GM12878 (cell line): ENCODE measurements at places on chromosomes 6 and 20. TPM values are rescaled to one million over a fixed set of nuclear protein-coding genes. Genes with fewer than 3 reads are reported as not detected.

The LZTS3 gene
- total RNA-seq = 0.44 and 0.48 TPM in 2 replicates

The SIM1 gene
- not detected in 2 replicates for total RNA-seq

DNA sequence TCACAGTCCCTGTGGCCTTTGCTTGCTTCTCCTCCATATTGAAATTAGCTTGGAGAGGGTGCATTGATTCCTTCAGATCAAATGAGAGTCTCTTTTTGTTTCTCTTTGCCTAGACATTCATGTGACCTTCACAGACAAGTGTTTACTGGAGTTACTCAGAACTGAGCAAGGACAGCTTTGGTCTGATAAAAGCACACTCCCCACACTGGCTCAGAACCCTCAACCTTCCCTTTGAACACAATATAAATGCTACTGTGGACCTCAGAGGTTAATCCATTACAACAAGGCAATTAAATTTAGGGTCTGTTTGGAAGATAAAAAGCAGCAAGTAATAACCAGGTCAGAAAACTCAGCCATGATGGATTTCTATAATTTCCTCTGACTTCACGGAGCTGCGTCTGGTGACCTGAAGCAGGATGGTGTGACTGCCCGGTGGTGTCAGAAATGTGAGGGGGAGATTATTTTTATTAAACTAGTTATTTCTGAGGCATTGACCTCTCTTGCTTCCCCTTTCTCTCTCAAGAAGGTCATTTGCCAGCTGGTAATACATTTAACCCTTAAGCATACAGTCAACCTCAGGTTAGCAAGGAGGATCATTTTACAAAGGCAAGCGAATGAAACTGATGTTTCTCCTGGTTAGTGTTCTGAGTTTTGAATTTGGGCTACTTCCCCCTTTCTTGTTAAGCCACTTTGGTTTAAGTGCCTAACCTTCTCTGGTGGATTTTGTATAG lies 208.2 kb downstream of the CLIC5 start:
- H3K27ac ChIP-seq = no peak overlapping the region
- H3K27me3 ChIP-seq = no peaks in the 10 kb centered on the region; the same call in 1 of the 2 replicates
- H3K4me3 ChIP-seq = no peak overlapping the region

- no peak for DNase-seq
- H3K27ac ChIP-seq = no peak overlapping the region
- H3K4me3 ChIP-seq = no peak overlapping the region
These were observed 96.8 kb downstream of the PSMB1 start for GRCh38 chr6:170456334-170456733.

GRCh38 chr6:155245831-155246230 lies 18.0 kb upstream of the CLDN20 start:
- no peaks in the 10 kb centered on the region for H3K27me3 ChIP-seq
- H3K4me1 ChIP-seq = peaks cover 4% of the 10 kb centered on the region; the same call in 1 of the 2 replicates
- peaks cover 9% of the 10 kb centered on the region for H3K36me3 ChIP-seq
- H3K4me3 ChIP-seq = no peak overlapping the region
- no peak for DNase-seq
- H3K27ac ChIP-seq = no peak overlapping the region

The TXLNB gene
- total RNA-seq = 0.21 TPM in 2 replicates

The SSTR4 gene
- not detected in 2 replicates for total RNA-seq

The SENP6 gene
- total RNA-seq = 46.9 and 52.1 TPM in 2 replicates

DNA sequence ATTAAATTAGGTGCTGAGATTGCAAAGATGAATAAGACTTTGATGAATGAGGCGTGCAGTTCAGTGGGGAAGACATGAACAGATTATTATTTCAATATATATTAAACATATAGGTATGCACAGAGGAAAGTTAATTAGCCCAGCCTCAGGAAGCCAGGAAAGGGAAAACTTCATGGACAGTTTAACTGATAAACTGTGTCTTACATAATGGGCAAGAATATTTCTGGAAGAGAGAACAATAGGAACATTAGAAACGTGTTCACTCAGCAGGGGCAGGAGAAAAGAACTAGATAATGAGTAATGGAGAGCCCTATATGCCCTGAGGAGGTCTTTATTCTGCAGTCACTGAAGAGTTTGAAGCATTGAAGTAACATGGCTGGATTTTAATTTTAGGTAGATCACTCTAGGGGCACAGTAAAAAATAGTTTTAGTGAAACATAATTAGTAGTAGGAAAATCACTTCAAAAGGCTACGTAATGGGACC lies 23.6 kb downstream of the CEP57L1 start:
- no peaks in the 10 kb centered on the region for H3K27me3 ChIP-seq
- no peak for DNase-seq
- no peak overlapping the region for H3K27ac ChIP-seq
- peaks cover 13% of the 10 kb centered on the region for H3K4me1 ChIP-seq
- no peaks in the 10 kb centered on the region for H3K36me3 ChIP-seq

GRCh38 chr6:14953836-14954235 lies 292.0 kb upstream of the JARID2 start:
- no peaks in the 10 kb centered on the region for H3K27me3 ChIP-seq
- no peaks in the 10 kb centered on the region for H3K36me3 ChIP-seq
- H3K4me1 ChIP-seq = peaks cover 12% of the 10 kb centered on the region
- no peak overlapping the region for H3K4me3 ChIP-seq

The FLRT3 gene
- total RNA-seq = 0.11 and 0.23 TPM in 2 replicates

GRCh38 chr20:50003253-50003656 lies 20.5 kb downstream of the SNAI1 start:
- H3K36me3 ChIP-seq = no peaks in the 10 kb centered on the region
- H3K4me1 ChIP-seq = peaks cover 13% of the 10 kb centered on the region
- no peak overlapping the region for H3K27ac ChIP-seq
- no peak overlapping the region for H3K4me3 ChIP-seq
- H3K27me3 ChIP-seq = no peaks in the 10 kb centered on the region
- DNase-seq = no peak

- no peaks in the 10 kb centered on the region for H3K4me1 ChIP-seq
- H3K36me3 ChIP-seq = no peaks in the 10 kb centered on the region
- H3K27ac ChIP-seq = no peak overlapping the region
- H3K27me3 ChIP-seq = peaks cover 3% of the 10 kb centered on the region; the same call in 1 of the 2 replicates
- no peak overlapping the region for H3K4me3 ChIP-seq
These were observed 95.6 kb upstream of the RALGAPA2 start for GRCh38 chr20:20808016-20808415.

- no peak overlapping the region for H3K27ac ChIP-seq
- no peak overlapping the region for H3K4me3 ChIP-seq
- peaks cover 6% of the 10 kb centered on the region for H3K4me1 ChIP-seq
- DNase-seq = peak; percentile 76
- H3K36me3 ChIP-seq = no peaks in the 10 kb centered on the region
- no peaks in the 10 kb centered on the region for H3K27me3 ChIP-seq
These were observed 22.9 kb downstream of the HLA-DRA start for GRCh38 chr6:32462609-32463008.

The CNKSR3 gene
- total RNA-seq = 0.11 and 0.31 TPM in 2 replicates

GRCh38 chr6:36698871-36699271 lies 1.2 kb downstream of the RAB44 start:
- no peaks in the 10 kb centered on the region for H3K36me3 ChIP-seq
- no peak for DNase-seq
- H3K27me3 ChIP-seq = no peaks in the 10 kb centered on the region
- no peak overlapping the region for H3K27ac ChIP-seq

The SH3BGRL2 gene
- total RNA-seq = 0.33 and 0.35 TPM in 2 replicates

The PDRG1 gene
- 20.9 and 21.4 TPM in 2 replicates for total RNA-seq

- H3K27me3 ChIP-seq = no peaks in the 10 kb centered on the region
- H3K36me3 ChIP-seq = no peaks in the 10 kb centered on the region
- H3K4me3 ChIP-seq = no peak overlapping the region
- no peaks in the 10 kb centered on the region for H3K4me1 ChIP-seq
- H3K27ac ChIP-seq = no peak overlapping the region
- no peak for DNase-seq
These were observed 72.2 kb downstream of the PLCB4 start for GRCh38 chr20:9141070-9141469.

The TMEM14B gene
- total RNA-seq = 80.5 and 90.0 TPM in 2 replicates

The SLC9A8 gene
- total RNA-seq = 11.5 and 11.8 TPM in 2 replicates

The WFDC2 gene
- total RNA-seq = not detected in 2 replicates

DNA sequence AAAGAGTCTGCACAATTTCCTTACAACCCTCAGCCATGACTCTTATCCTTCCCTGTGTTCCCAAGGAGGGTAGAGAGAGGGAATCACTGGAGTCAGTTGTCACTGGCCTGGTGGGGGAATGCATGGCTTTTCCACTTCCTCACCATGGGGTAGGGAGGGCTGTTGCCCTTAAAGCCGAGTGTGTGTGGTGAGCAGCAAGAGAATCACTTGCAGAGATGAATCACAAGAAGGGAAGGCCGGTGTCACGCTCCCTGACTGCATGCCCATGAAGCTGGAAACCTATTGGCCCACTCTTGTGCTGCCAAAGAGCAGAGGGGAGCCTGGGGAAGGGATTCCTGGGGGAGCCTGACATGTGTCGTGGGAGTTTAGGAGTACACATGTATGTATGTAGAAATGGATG lies 18.1 kb upstream of the BMP6 start:
- H3K36me3 ChIP-seq = no peaks in the 10 kb centered on the region
- H3K4me1 ChIP-seq = no peaks in the 10 kb centered on the region
- DNase-seq = no peak
- H3K4me3 ChIP-seq = no peak overlapping the region
- H3K27me3 ChIP-seq = no peaks in the 10 kb centered on the region; the same call in 1 of the 2 replicates

GRCh38 chr20:62366370-62367135 lies 559 bp downstream of the LAMA5 start:
- no peak overlapping the region for H3K27ac ChIP-seq
- no peaks in the 10 kb centered on the region for H3K36me3 ChIP-seq
- peaks cover 5% of the 10 kb centered on the region for H3K4me1 ChIP-seq
- H3K4me3 ChIP-seq = peak overlapping the region; percentile 65; the same call in 1 of the 2 replicates

DNA sequence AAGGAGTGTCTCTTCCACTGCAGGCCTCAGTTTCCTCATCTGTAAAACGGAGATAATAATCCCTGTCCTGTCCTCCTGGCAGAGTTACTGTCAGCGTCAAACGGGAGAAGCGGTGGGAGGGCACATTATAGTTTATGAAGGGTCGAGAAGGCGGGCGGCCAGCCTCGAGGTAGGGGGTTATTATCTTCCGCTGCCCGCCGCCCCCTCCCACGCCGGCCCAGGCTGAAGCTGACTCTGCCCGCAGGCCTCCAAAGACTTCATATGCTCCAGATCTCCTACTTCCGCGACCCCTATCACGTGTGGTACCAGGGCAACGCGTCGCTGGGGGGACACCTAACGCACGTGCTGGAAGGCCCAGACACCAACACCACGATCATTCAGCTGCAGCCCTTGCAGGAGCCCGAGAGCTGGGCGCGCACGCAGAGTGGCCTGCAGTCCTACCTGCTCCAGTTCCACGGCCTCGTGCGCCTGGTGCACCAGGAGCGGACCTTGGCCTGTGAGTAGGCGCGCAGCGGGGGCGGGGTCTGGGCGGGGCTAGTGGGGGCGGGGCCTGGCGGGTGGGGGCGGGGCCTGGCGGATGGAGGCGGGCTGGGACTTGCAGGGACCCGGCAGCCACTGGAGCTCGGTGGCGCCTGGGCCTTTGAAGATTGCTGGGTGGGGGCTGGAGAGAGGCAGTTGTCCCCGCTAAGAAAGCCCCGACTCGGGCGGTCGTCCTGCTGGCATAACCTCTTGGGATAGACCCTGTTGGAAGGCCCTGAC lies 2.8 kb downstream of the PROCR start:
- H3K4me1 ChIP-seq = no peaks in the 10 kb centered on the region
- H3K27me3 ChIP-seq = no peaks in the 10 kb centered on the region
- H3K27ac ChIP-seq = no peak overlapping the region
- no peak overlapping the region for H3K4me3 ChIP-seq
- no peaks in the 10 kb centered on the region for H3K36me3 ChIP-seq

The HSPA1L gene
- 1.5 and 1.6 TPM in 2 replicates for total RNA-seq

- no peaks in the 10 kb centered on the region for H3K27me3 ChIP-seq
- H3K4me1 ChIP-seq = 0 out of 2 replicates have a peak, but pooled peaks cover 5% of the 10 kb centered on the region
- H3K27ac ChIP-seq = no peak overlapping the region
- no peaks in the 10 kb centered on the region for H3K36me3 ChIP-seq
These were observed 1.3 kb upstream of the CARMIL1 start for GRCh38 chr6:25277857-25278256.

The MBOAT1 gene
- 18.2 and 19.3 TPM in 2 replicates for total RNA-seq

DNA sequence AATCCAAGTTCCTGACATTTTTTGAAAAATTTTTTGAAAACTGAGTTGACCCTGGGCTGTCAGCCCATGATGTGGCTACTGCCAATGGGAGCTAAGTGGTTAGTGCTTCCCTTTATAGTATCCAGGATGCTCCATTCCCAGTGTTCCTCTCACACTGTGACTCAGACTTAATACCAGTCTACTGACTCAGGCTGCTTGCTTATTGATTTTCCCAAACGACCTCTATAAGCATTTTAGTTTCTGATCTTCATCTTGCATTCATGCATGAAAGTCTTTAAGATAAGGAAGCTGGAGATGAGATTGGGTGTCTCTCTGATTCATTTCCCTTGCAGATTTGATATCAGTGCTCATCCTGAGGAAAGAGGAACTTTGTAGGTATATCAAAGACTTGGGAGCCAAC lies 560.0 kb downstream of the TBC1D32 start:
- no peak overlapping the region for H3K4me3 ChIP-seq
- no peaks in the 10 kb centered on the region for H3K27me3 ChIP-seq
- H3K36me3 ChIP-seq = no peaks in the 10 kb centered on the region
- H3K27ac ChIP-seq = no peak overlapping the region
- no peaks in the 10 kb centered on the region for H3K4me1 ChIP-seq

The SCRT2 gene
- total RNA-seq = not detected in 2 replicates

The RIPOR2 gene
- 37.9 and 41.1 TPM in 2 replicates for total RNA-seq

- H3K27me3 ChIP-seq = no peaks in the 10 kb centered on the region
- H3K4me3 ChIP-seq = no peak overlapping the region
- H3K27ac ChIP-seq = no peak overlapping the region
- no peaks in the 10 kb centered on the region for H3K4me1 ChIP-seq
These were observed 101.6 kb downstream of the DACT2 start for GRCh38 chr6:168217880-168218537.

The GSTA2 gene
- not detected in 2 replicates for total RNA-seq

DNA sequence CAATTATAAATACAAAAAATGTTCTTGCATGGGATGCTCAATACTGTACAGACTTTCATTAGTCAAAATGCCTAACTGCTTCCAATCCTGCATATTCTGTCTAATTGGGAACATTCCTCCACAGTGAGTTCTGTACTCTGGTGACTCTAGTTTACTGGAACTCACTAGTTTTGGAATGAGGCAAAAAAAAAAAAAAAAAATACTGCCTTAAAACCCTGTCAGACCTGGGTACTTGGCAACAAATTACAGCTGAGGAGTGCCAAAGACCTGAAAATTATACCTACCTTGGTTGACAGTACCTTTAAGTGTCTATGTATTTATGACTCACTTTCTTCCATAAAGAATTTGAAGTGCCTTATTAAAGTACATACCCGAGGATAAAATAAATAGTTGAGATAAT lies 276.7 kb downstream of the FARS2 start:
- no peak for DNase-seq
- no peak overlapping the region for H3K27ac ChIP-seq
- H3K4me3 ChIP-seq = no peak overlapping the region
- H3K4me1 ChIP-seq = no peaks in the 10 kb centered on the region

- no peaks in the 10 kb centered on the region for H3K36me3 ChIP-seq
- no peaks in the 10 kb centered on the region for H3K27me3 ChIP-seq
- H3K4me1 ChIP-seq = no peaks in the 10 kb centered on the region
- no peak overlapping the region for H3K4me3 ChIP-seq
These were observed 112.2 kb downstream of the PCSK2 start for GRCh38 chr20:17339000-17339399.

DNA sequence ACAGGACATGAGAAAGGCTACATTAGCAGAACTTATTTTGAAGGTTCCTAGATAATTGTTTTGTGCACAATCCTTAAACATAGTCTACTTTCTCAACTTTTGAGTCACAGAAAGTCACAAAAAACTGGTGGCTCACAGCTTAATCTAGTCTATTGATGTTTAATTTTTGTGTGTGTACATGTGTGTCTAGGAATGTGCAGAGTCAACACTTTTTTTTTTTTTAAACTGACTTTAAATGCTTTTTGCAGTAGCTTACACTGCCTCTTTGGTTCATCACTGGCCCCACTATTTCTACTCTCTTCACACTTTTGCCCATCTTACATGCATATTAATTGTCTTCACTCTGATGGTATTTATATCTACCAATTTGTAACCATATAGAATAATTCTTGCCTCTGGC lies 566.9 kb downstream of the BCKDHB start:
- H3K27ac ChIP-seq = no peak overlapping the region
- no peak overlapping the region for H3K4me3 ChIP-seq
- no peak for DNase-seq
- no peaks in the 10 kb centered on the region for H3K36me3 ChIP-seq
